Activated CD4-positive, alpha-beta T cell treated with anti-CD3 and anti-CD28 coated beads for 48 hours (primary cell): ENCODE measurements at places on chromosomes 4 and X.

DNA sequence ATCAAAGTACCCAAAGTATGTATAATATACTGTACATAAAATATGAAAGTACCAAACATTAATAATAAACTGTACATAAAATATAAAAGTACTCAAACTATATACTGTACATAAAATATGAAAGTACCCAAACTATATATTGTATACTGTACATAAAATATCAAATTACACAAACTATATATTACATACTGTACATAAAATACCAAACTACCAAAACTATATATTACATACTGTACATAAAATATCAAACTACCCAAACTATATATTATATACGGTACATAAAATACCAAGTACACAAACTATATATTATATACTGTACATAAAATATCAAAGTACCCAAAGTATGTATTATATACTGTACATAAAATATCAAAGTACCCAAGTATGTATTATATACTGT, 723.7 kb downstream of the CWH43 start:
- DNase-seq: no peak

GRCh38 chr4:100511896-100512295, 5.9 kb downstream of the EMCN start:
- no peak for DNase-seq

GRCh38 chrX:120731386-120731785, 101.5 kb upstream of the C1GALT1C1 start:
- no peak for DNase-seq

- no peak for DNase-seq
Measured at GRCh38 chr4:71713611-71714203, 70.2 kb downstream of the GC start.

DNA sequence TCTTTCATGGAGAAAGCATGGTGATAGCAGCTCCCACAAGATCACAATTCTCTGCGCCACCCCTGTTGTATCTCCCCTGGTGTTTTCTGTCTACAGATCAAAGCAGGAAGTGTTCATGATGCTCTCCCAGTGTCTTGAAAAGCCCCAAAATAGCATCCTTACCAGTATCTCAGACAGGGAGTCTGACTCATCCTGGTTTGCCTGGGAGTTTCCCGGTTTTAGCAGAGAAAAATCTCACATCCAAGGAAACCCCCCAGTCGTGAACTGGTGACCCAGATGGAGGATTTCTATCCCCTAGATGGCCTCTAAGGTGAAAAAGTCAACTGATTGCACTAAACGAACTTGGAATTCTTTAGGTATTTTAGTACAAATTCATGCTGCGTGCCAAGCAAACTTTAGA, 64.3 kb upstream of the NR0B1 start:
- DNase-seq: no peak

DNA sequence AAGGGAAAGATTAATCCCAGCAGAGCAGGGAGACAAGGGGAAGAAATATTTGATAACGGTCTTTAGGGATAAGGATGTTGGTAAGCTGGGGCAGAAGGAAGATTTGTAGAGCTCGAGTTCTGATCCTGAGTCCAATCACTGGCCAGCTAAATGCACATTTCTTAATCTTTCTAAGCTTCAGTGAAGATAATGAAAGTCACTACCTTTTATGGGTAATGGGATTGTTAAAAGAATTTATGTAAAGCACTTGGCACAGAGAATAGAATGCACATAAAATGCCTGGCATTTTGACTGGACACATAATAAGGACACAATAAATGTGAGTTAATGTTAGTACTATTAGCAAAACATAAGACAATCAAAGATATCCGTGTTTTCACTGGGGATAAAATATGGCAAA, 43.3 kb downstream of the NCAPG start:
- DNase-seq: no peak
